ENCODE measurements at places on chromosomes 3 and 15. TPM values are rescaled to one million over a fixed set of nuclear protein-coding genes. Genes with fewer than 3 reads are reported as not detected.

The ATP13A5 gene
- 0.86 TPM for total RNA-seq

The LRRC3B gene
- total RNA-seq = 0.37 TPM

The UBAP1L gene
- total RNA-seq = 5.6 TPM

The AMIGO3 gene
- total RNA-seq = 0.43 TPM

The ZNF385D gene
- total RNA-seq = 25.8 TPM

The KLHL18 gene
- total RNA-seq = 32.4 TPM

The CCK gene
- total RNA-seq = 1.3 TPM

The SLC22A14 gene
- total RNA-seq = 0.46 TPM

The DAZL gene
- not detected for total RNA-seq

The GOLGA8S gene
- 0.29 TPM for total RNA-seq

The SLC4A7 gene
- 35.1 TPM for total RNA-seq

The GOLGA6L7 gene
- total RNA-seq = not detected

The ZNF502 gene
- total RNA-seq = 5.5 TPM

The STAC gene
- 11.9 TPM for total RNA-seq

The SLC22A13 gene
- 0.95 TPM for total RNA-seq

The CA12 gene
- 20.5 TPM for total RNA-seq

The ZBTB47 gene
- 41.2 TPM for total RNA-seq

The DPH3 gene
- total RNA-seq = 17.3 TPM

The SEMA6D gene
- total RNA-seq = 9.8 TPM

The PAQR5 gene
- total RNA-seq = 20.5 TPM

The LYZL4 gene
- total RNA-seq = 0.32 TPM

Data from mucosa of gallbladder (tissue), 1 donor.